ENCODE measurements at places on chromosomes 7 and 10. TPM values are rescaled to one million over a fixed set of nuclear protein-coding genes. Genes with fewer than 3 reads are reported as not detected.
A peak's percentile ranks its signal among the peaks of the same experiment; 100 is the strongest.

Gene WEE2
- under 0.01 TPM for total RNA-seq

Gene ODAD2
- total RNA-seq = 0.60 TPM

Gene LEP
- not detected for total RNA-seq

Gene PRKRIP1
- total RNA-seq = 8.1 TPM

Gene SLC25A13
- 23.2 TPM for total RNA-seq

GRCh38 chr7:151491859-151492258 is 27.8 kb downstream of the RHEB start:
- DNase-seq = no peak

Gene IFIT2
- 8.1 TPM for total RNA-seq

Gene DOCK4
- total RNA-seq = 57.1 TPM

GRCh38 chr10:45427970-45428366 is 54.0 kb downstream of the ALOX5 start:
- DNase-seq = no peak

DNA sequence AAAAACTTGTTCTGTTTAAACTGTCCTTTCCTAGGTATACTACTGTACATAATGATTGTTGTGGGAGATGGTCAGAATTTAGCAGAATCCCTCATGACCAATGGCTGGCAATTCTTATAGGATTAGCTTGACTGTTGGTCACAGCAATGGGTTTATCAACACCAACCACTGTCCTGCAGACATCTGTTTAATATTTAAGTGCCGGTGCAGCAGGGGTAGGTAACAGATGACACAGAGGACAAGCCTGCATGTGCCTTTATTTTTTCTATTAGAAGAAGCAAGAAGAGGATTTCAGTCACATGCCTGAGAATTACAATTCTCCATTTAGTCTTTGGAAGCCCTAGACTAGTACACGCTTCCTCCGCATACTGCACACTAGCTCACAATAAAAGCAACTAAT is 48.4 kb downstream of the CCDC6 start:
- no peak for DNase-seq

Gene ASCC1
- total RNA-seq = 21.0 TPM

GRCh38 chr10:75229971-75230370 is 5.8 kb downstream of the COMTD1 start:
- no peak for DNase-seq

DNA sequence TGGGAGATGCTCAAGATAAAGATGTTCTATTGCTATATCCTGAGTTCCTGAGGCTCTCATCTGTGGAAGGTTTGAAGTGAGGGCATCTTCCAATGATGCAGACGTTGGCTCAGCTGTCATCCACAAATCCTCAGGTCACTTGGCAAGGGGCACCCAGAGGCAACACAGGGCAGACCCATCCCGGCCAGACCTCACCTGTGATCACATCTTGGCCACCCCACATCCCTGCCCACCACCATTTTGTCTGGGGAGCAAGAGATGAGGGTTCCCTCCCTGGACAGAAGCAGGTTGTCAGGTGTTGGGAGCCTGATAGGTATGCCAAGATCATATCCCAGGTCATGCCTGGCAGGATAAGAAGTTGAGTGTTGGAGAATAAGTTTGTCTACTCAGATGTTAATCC is 918.2 kb upstream of the ZNF722 start:
- no peak for DNase-seq

GRCh38 chr10:116477986-116478664 is 50.5 kb downstream of the PNLIPRP3 start:
- no peak for DNase-seq

DNA sequence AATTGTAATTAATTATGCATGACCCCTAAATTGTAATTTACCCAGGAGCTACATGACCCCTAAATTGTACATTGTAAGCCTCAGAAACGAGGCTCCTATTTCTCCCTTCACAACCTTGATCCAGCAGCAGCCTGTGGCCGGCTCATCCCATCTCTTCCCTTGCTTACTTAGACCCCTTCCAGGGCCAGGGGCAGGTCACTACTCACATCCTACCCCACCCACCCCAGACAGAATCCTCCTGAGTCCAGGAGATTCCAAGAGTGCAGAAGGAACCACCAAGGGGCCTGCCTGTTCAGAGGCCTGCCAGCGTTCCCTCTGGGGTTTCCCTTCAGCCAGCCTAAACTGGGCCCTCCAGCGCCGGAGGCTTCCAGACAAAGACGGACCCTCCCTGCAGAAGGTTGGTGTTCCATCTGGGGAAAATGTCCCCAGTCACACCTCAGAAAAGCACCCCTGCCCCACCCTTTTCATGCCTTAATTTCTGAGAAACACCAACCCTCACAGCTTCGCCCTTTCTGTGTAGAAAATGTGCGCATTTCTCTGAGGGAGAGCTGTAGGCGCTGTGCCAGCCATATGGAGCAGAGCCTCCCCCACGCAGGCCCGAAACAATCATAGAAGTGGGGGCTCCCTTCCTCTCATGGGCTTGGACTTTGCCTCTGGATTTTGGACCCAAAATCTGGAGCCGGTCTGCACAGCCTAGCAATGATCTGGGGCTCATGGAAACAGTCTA is 19.2 kb downstream of the LEP start:
- DNase-seq = no peak

- DNase-seq = peak; percentile 96
These were observed 339.2 kb upstream of the PODXL start for GRCh38 chr7:131895541-131896164.

Gene NKX1-2
- total RNA-seq = not detected

GRCh38 chr10:122113945-122114747 is 125.2 kb downstream of the TACC2 start:
- DNase-seq = peak; percentile 19

- DNase-seq = no peak
These were observed 479 bp upstream of the SEMA4G start for GRCh38 chr10:100968863-100969186.

GRCh38 chr7:25392588-25393338 is 164.5 kb upstream of the NPVF start:
- no peak for DNase-seq

Gene PRF1
- not detected for total RNA-seq

Gene SCIN
- total RNA-seq = not detected

Gene CPVL
- 0.22 TPM for total RNA-seq

DNA sequence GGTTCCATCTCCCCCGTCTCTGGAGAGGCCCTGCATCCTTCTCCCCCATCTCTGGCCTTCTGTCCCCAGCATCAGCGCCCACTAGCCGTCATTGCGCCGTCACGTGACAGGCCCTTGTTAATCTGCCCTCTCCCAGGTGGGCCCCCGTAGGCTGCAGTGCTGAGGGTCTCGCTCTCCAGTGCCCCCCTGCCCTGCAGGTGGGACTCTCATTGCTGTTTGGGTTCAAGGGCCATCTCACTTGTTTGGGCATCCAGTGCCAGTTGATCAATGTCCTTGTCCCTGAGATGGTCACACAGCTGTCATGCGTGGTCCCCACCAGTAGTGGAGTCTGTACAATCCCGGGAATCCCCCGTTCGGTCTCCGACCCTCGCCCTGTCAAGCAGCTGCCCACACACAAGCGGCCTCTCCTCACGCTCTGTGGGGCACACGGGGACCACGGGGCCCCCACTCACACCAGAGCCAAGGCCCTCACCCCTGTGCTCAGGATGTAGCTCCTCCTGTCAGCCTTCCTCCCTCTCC is 114.0 kb downstream of the INPP5A start:
- DNase-seq = no peak

DNA sequence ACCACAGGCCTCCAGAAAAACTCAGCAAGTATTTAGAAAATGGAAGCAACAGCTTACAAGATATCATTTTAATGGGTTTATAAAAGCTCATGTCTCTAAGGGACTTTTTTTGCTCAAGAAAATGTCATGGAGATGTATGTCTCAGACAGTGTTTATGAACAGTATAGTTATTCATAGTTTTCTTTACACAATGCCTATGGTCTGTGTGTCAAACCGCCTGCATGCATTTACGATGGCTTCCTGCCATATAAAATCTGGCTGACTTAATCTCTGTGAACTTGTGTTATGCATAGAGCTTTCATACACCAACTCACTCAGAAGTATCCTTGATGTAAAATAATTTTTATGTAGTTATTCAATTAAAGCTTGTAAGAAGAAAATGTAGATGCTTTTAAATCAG is 1314.2 kb upstream of the LRRTM3 start:
- DNase-seq = no peak

Gene YAE1
- total RNA-seq = 13.1 TPM

Gene FXYD4
- not detected for total RNA-seq

GRCh38 chr10:28520346-28520745 is 12.6 kb upstream of the WAC start:
- DNase-seq = no peak

- no peak for DNase-seq
These were observed 61.0 kb downstream of the MEOX2 start for GRCh38 chr7:15625466-15625865.

DNA sequence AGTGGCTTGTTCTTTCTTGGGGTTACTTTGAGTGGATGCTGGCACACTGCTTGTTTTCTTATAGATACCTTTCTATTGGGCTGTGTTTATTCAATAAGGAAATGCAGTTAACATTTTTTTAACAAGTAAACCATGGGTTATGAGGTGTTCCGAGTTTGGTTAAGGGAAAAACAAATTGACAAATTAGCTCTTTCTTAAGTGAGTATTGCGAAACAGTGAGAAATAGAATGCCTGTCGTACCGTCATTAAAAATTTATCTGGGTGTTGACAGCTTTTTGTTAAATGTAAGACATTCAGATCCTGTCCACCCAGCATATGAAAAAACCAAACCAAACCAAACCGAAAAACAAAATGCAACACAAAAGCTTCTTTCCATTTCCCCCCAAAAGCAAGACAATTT is 6.2 kb downstream of the CUX1 start:
- DNase-seq = no peak

- DNase-seq = no peak
These were observed 287.6 kb downstream of the SORCS3 start for GRCh38 chr10:104928734-104929133.

Gene DNAJC9
- total RNA-seq = 18.1 TPM

GRCh38 chr7:6432781-6433180 is 15.0 kb downstream of the DAGLB start:
- DNase-seq = no peak

DNA sequence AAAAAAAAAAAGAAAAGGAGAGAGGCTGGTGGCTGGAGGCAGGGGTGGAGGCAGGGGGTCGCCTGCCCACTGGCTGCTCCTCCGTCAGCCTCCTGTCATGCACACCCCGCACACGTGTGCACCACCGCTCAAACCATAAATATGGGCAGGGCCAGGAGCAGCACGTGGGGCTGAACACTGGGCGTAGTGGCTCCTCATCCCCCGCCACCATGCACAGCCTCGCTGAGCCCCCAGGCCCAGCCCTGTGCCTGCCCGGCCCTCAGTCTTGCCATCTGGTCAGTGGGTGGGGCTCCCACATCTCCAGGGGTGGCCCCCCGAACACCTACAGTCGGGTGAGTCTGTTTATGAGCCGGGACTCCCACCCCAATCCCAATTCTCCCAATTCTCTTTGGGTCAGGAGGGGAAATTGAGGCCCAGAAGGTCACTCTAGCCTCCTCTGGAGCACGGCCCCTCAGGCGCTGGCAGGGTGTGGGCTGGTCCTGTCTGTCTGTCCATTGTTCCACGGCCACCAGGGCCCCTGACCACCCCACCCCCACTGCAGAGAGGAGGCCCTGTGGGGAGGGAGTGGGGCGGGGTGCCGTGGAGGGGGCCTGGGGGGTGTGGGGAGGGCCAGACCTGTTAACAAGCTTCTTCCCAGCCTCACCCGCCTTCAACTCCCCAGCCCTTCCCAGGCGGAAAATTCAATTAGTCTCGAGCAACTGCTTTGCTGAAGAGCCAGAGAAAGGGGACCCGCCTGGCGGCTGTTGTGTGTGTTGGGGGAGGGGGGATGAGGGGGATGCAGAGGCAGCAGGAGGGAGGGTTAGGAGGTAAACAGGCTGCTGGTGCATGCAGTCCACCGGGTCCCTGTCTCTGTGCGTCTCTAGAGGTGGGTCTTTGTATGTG is 19.5 kb upstream of the GRIFIN start:
- DNase-seq = no peak

DNA sequence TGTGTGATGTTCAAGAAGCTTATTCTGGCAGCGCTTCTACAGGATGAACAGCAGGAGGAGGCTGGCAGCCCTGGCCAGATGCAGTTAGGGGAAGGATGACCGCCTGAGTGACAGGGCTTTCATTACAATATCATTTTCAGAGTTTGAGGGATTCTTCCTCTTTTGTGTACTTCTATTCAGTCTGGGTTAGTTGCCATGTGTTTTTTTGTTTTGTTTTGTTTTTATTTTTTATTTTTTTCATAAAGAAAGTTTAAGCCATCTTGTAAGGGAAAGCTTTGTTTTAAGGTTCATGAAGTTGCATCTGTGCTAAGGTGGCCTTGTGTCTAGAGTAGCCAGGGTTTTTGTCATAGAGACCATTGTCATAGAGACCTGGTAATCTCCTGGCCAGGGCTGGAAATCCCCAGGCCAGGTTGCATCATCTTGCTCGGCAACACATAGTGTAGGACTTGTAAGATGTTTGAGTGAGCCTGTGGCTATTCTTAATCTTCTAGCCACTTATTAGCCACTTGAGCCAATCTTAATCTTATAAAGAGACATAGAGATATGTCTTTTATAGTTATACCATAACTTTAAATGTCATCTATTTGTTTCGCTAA is 230.5 kb upstream of the TMEM229A start:
- no peak for DNase-seq

DNA sequence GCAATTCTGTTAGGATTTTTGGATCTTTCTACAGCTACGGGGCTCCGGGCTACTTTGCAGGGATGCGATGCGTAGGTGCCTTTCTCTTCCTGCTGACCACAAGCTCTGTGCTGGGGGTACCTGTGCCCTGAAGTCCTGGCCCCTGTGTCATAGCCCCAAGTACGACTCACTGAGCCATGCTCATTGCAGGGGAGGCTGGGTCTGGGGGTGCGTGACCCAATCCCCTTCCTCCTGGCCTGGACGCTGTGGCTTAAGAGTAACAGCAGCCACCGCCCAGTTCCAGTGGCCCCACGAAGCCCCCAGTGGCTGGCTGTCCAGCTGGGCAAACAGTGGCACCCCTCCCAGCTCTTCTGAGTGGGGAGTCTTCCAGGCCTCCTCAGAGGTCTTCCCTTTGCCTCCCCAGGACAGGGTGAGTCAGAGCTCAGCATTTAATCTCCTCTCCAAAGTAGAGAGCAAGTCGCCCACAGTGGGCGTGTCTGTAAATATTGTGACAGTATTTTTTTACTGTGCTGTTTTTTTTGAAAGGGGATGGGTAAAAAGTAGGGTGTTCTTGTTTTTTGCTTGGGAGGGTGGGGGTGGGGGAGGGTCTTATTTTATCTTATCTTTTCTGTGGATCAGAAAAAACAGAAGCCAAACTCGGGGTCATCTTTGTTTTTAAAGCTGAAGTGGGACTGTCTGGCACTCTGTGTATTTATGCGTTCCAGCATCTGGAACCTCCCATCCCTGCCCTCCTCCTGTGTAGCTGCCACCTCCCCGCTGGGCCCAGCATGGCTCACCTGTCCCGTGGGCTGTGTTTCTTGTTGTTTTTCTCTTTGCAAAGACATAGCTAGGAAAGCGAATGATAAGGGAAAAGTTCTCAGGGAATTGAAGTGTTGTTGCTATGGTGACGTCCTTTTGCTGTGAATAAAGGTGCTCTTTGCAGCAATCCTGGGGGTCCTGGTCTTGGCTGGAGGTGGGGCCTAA is 8.2 kb downstream of the LFNG start:
- DNase-seq = no peak

Gene CTAGE8
- not detected for total RNA-seq

- DNase-seq = no peak
These were observed 12.7 kb upstream of the TMEM273 start for GRCh38 chr10:49200854-49201253.

- DNase-seq = no peak
These were observed 364.1 kb downstream of the TNS3 start for GRCh38 chr7:47217570-47218360.

- DNase-seq = no peak
These were observed 236.7 kb upstream of the TCERG1L start for GRCh38 chr10:131548176-131548575.

- DNase-seq = peak; percentile 71
These were observed 287.2 kb downstream of the HGF start for GRCh38 chr7:81482600-81483186.

Measured in lung microvascular endothelial cell (primary cell).